Subcutaneous adipose tissue (tissue), 4 donors: ENCODE measurements at places on chromosomes 11 and 22. TPM values are rescaled to one million over a fixed set of nuclear protein-coding genes. Genes with fewer than 3 reads are reported as not detected.

The KRTAP5-8 gene
- total RNA-seq: not detected

The RABL2B gene
- total RNA-seq: 19.2 TPM

The TP53I11 gene
- 107 TPM for total RNA-seq

The IL17REL gene
- not detected for total RNA-seq

The PRRG4 gene
- 1.1 TPM for total RNA-seq

The MGAT3 gene
- 13.4 TPM for total RNA-seq
